ENCODE measurements at places on chromosomes 11 and 22. TPM values are rescaled to one million over a fixed set of nuclear protein-coding genes. Genes with fewer than 3 reads are reported as not detected.

GRCh38 chr11:17347676-17348075 lies 3.9 kb upstream of the NCR3LG1 start:
- no peak for DNase-seq

DNA sequence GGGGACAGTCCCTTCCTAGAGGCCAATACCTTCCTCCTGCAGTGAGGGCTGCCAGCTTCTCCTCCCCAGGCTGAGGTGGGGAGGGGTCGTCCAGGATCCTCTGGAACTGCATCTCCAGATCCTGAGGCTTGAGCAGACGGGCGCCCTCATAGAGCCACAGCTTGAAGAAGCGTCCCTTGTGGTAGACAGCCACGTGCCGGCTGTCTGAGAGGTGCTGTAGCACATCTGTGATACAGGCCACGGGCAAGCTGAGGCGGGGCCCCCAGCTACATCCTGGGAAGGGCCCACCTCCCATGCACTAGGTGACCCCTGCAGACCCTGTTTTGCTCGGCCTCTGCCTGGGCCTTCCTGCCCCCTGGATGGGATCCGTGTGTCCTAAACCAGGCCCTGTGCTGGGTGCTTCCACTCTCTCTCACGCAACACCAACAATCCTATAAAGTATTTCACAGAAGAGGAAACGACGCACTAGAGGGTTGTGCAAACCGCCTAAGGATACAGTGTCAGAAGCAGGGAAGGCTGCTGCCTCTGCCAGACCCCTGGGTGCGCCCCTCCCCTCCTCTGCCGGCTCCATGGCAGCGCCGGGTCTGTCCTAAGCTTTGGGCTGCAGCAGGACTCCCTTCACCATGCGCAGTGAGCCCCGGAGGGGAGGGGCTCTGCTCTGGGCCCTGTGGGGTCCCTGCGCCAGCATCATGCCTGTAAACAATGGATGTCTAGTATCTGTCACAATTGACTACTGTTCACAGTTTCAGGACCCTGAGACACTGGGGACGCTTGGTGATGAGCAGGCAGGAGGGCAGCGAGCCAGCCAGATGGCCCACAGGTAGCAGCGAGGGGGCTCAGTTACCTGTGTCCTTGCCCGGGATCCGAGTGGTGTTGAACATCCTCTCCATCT lies 4.5 kb downstream of the CPT1B start:
- no peak for DNase-seq

ROM1 gene
- total RNA-seq: 2.2 TPM

TMEM191C gene
- 0.28 TPM for total RNA-seq

Measured in IMR-90 (cell line).